ENCODE measurements at places on chromosomes 2 and 18.

DNA sequence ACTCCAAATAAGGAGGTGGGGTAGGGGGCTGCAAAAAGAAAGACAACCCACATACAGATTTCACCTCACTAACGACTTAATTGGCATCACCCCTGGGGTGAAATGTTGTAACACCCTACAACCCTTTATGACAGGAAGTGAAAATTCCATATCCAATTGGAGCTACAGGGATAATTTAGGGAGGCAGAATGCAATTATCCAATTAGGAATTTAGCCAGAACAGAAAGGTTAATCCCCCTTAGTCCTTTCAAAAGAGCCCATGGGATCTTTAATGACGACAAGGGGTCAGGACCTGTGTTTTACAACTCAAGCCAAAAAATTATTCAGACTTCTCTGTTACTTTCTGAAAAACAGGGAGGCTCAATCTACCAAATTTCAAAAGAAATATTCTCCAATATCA is 1027.1 kb downstream of the TMEM182 start:
- DNase-seq = no peak

DNA sequence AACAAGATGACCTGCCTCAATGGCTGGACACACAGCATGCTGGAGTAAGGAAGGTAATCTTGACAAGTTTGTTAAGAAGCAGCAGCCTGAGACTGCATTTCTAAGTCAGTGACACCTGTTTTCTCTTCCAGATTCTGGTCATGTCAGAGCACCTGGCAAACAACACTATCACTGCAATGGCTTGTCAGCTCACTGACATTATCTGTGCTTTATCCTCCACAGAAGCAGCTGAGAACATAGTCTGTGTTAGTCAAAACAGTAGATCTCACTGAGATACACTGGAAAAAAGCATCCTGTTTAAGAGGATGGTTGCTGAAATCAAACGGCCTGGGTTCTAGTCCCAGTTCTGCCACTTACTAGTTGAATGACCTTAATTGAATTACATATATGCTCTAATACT is 355.2 kb downstream of the RIT2 start:
- no peak for DNase-seq

- DNase-seq = no peak
Observed at GRCh38 chr18:70181725-70182124, 23.8 kb downstream of the RTTN start.

DNA sequence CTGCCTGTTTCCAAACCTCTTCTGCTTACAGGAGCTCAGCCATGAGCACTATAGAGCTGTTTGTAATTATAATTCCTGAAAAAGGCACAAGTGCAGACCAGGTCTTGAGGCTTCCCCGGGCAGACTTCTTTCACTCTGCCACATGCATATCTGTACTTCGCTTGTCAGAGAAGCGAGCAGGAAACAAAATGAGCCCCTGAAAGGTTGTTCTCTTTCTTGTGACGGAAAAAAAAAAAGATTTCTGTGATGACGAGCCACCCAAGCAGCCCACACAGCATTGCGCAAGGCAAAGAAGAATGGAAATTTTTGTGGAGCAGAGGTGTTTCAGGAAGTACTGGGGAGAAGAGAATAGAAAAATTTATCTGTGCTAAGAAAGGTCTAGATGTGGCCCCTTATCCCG is 54.0 kb upstream of the LINC00305 start:
- DNase-seq = no peak

DNA sequence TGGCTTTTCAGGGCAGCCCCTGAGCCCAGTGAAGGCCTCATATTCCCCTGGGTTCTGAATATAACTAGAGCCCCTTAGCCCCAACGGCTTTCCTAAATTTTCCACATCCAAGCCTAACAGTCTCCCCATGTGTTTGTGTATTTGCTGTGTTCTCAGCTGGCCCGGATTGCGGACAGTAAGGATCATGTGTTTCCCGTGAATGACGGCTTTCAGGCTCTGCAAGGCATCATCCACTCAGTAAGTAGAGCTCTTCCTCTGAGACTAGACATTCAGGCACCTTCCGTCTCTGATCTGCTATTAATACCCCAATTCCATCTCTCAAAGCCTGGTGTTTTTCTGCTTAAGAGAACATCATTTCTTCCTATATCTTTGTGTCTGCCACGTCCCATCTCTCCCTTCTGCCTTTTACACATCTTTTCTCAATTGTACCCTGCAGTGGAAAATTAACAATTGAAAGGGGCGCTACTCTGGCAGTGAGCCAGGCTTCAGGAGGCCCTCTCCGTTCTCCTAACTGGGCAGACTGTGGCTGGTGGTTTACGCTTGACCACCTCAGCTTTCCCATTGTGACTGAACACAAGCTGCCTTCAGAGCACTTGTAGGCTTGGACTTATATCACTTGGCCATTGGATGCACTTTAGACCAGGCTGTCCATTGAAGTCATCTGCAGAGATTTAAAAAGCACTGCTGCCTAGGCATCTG is 64.4 kb downstream of the ANTXR1 start:
- DNase-seq = no peak

- no peak for DNase-seq
Observed at GRCh38 chr2:47345590-47345924, 57.4 kb upstream of the MSH2 start.
